Choroid plexus epithelial cell (primary cell): ENCODE measurements at places on chromosomes 7 and 10.

DNA sequence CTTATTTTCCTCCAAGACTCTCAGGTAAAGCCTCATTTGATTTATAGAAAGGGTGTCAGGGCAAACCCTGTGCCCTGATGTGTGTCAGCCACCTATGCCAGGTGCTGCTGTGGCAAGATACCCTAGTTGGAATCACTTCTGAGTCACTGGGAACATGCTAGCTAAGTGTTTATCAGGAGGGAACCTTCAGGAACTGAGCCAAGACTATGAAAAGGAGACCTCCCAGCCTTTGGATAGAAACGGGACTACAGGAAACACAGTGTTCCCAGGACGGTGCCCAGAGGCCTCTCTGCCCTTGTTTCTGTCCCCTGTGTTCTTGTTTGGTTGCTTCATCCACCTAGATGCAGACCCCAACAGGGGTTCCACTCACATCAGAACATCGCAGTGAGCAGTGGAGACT is 28.5 kb downstream of the CNNM1 start:
- DNase-seq: no peak

GRCh38 chr10:62038609-62039190 is 137.2 kb downstream of the ARID5B start:
- peak; percentile 90 for DNase-seq

GRCh38 chr7:69625238-69625637 is 27.0 kb downstream of the AUTS2 start:
- no peak for DNase-seq

- no peak for DNase-seq
Measured at GRCh38 chr7:23021596-23021995, 7.7 kb upstream of the HYCC1 start.

DNA sequence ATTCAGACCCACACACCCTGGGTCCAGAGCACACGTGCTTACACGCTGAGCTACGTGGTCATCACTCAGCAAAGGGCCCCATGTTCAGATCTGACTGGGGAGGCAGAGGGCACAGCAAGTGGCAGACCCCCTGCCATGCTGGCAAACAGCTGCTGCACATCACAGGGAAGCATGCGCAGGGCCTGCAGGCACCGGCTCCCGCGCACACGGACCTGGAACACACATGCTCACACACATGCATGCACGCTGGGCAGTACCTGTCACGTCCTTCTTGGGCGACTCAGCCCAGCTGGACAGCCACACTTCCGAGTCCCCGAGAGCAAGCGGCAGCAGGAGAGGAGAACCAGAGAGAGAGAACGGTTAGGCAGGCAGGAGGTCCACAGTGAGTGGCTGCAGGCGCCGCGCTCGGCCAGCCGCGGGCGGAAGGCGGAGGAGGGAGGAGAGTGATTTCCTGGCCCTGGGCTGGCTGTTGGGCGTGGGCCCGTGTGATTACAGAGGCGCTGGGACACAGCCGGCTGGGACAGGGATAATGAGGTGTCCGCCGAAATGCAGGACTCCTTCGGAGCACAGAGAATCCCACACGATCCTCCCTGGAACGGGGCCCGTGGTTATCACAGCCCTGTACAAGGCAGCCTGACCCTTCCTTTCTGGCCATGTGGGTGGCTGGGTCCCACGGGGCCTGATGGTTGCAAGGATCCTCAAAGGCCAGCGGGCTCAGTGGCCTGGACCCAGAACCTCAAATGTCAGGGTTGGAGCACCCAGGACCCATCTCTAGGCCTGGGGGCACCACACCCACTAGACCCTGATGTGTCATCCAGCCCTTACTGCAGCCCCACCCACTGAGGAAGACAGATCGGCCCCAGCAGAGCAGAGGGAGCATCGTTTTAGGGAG is 175.1 kb downstream of the NEURL1 start:
- peak; percentile 54 for DNase-seq

- peak; percentile 1 for DNase-seq
Measured at GRCh38 chr10:105063796-105064195, 422.7 kb downstream of the SORCS3 start.

DNA sequence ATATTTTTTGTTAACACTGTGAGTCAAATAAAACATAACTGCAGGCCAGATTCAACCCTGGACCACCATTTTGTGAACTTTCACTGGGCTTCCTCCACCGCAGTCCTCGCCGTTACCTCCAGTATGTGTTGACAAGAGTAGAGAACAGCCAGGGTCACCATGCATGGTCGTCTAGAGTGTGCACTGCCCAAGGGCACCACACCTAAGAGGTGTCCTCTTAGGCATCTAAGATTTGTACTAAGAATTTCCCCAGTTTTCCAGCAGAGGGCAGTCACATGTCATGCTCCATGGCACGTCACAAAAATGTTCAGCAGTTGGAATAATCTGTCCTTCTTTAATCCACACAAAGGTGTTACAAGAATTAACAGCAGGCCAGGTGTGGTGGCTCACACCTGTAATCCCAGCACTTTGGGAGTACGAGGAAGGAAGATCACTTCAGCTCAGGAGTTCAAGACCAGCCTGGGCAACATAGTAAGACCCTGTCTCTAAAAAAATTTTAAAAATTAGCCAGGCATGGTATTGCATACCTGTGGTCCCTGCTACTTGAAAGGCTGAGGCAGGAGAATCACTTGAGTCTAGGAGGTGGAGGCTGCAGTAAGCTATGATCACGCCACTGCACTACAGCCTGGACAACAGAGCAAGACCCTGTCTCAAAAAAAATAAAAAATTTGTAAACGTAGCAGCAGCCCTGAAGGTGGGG is 71.2 kb upstream of the FOXK1 start:
- DNase-seq: peak; percentile 84

- DNase-seq: peak; percentile 31
Measured at GRCh38 chr7:69365651-69366192, 232.6 kb upstream of the AUTS2 start.

DNA sequence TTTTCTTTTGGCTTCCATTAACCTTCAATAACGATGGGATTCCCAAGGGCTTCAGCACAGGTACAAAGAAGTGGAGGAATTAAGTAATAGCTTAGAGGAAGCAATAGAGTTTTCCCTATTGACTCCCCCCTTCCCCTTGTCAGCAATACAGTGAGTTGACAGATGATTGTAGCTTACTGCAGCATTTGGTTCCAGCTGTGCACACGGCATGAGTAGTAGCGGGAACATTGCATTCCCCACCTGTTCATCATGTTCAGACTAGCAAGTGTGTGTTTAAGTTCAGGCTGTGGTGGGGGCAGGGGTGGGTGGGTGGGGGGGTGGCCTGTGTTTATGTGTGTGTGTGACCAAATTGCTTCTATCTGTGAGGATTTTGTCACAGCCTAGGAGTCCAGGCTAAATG is 4.6 kb upstream of the ADRA2A start:
- no peak for DNase-seq

DNA sequence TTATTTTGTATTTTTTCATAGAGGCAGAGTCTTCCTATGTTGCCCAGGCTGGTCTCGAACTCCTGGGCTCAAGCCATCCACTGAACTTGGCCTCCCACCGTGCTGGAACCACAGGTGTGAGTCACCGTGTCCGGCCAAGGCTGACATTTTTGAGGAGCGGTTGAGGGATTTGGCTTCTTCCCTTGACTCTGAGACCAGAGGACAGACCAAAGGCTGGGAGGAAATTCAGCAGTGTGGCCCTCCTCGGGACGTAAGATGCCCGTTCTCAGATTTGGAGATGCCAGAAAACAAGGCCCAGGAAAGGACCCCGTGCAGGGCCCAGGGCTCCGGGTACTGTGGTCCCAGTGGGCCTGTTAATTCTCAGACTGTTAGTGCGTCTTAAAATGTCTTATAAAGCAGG is 146.2 kb downstream of the WDR37 start:
- no peak for DNase-seq

GRCh38 chr7:152411389-152411788 is 24.4 kb downstream of the KMT2C start:
- DNase-seq: peak; percentile 21

- no peak for DNase-seq
Measured at GRCh38 chr10:23457632-23458417, 18.9 kb downstream of the OTUD1 start.

GRCh38 chr7:2257046-2257551 is 15.1 kb downstream of the NUDT1 start:
- no peak for DNase-seq

DNA sequence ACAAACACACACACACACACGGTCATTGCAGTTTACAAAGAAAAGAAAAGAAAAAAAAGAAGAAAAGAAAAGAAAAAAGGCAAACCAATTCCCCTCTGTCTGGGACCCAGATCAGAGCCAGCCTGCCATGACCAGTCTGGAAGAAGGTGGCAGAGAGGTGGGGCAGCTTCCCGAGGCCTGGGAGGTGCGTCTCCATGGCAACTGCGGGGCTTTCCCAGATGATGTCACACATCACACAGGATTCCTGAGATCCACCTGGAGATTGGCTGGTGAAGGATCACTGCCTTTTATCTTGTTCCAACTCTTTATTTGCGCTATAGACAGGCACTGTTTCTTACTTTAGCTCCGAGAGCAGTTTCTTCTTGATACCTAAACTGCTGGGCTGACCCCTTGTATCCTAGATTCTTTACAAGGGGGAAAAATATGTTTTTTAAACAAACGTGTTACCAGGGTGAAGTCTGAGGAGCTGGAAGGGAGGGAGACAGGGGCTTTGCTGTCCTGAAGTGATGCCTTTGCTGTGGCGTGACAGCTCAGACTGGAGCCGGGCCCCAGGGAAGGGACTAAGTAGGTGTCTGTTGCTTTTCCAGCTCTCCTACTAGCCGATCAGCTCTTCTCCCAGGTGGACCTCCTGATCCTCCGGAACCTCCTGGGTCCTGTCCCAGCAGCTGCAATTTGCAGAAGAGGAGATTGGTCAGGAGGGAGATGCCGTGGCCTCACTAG is 298.5 kb downstream of the KLF6 start:
- peak; percentile 43 for DNase-seq

- DNase-seq: peak; percentile 82
Measured at GRCh38 chr10:59177031-59177797, 771 bp downstream of the PHYHIPL start.

- no peak for DNase-seq
Measured at GRCh38 chr10:103762162-103762561, 93.2 kb downstream of the SH3PXD2A start.

GRCh38 chr7:24843821-24844434 is 86.7 kb upstream of the GSDME start:
- DNase-seq: no peak

DNA sequence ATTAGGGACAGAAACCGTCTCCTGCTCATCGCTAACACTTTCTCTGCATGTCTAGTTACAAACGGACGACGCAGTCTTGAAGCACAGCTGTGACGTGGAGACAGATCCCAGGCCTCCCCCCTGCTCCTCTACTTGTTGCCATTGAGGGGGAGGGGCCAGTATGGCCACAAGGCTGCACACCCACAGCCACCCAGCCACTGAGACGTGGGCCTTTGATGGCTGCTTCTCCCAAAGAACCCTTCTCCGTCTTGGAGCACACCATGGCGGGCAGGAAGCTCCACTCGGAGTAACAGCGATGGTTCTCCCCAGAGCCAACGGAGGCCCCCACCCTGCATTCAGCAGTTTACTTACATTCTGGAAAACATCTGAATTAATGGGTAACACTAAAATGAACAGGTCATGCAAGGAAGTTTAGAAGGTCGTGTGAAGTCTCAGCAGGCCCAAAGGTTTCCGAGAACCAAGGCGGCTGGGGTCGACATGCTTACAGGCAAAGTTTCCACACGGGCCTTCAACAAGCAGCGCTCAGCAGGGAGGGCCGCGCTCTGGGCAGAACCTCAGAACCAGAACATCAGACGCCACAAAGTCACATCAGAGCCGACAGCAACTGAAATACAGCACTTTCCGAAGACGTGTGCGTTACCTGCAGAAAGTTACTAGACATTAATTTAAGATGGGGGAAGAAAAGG is 169.6 kb downstream of the DIP2C start:
- no peak for DNase-seq

GRCh38 chr7:91846436-91846835 is 34.1 kb downstream of the MTERF1 start:
- DNase-seq: peak; percentile 60

GRCh38 chr7:33716581-33717477 is 188.5 kb upstream of the BMPER start:
- peak; percentile 85 for DNase-seq

DNA sequence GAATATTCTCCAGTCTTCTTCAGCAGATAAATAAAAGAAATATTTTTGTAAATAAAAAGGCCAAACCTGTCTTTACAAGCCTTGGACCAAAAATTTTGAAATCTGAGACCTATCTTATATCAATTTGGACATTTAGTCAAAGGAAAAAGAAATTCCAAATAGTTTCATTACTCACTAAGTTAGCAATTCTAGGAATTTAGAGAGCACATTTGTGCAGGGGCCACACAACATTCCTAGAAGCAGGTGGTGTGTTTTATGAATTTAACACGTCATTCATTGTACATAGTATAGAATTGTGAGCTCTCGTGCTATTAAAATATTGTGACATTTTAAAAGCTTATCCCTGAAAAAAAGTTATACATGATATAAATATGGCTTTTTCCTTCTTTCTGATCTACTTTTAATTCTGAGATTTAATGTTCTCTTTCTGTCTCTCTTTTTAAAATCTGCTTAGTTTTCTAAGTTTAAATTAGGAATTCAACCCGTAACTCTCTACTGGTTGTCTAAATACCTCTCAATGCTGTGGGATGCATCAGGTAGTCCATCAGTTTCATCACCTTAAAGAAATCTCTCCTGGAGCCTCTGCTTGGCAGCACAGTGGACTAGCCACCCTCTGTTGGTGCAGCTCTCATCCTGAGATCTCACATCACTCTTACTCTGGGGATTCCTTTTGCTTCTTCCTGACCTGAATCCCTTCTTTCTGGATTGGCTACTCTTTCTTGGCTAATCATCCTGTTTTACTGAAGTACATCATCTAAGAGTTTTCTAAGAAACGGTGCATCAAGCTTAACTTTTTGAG is 124.5 kb downstream of the SEMA3E start:
- DNase-seq: peak; percentile 26
